ENCODE measurements at places on chromosomes 6 and 20.

GRCh38 chr6:53982366-53983050 lies 128.7 kb upstream of the MLIP start:
- DNase-seq: no peak

DNA sequence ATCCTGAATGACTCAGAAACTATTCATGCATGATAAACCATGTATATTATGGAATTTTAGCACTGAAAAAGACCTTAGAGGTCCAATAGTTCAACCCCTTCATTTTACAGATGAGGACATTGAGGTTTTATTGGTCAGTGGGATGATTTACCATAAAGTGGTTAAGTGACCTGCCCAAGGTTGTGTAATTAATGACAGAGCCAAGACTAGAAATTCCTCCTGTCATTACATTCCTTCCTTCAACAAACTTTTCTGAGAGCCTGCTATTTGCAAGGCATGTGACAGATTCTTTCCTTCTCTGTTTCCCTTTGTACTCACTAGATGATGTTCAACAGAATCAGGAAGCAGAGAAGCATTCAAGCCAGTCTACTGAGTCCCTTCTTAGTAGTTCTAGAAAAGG lies 170.7 kb upstream of the KCNK16 start:
- DNase-seq: no peak

- DNase-seq: no peak
These were observed 1.1 kb upstream of the SIM1 start for GRCh38 chr6:100465701-100466409.

- no peak for DNase-seq
These were observed 44.4 kb downstream of the RNF144B start for GRCh38 chr6:18431581-18431980.

- DNase-seq: no peak
These were observed 189.1 kb upstream of the TCF21 start for GRCh38 chr6:133699741-133700385.

- no peak for DNase-seq
These were observed 15.7 kb downstream of the SLC22A1 start for GRCh38 chr6:160137130-160137988.

GRCh38 chr6:22808466-22808865 lies 239.1 kb downstream of the HDGFL1 start:
- DNase-seq: no peak

DNA sequence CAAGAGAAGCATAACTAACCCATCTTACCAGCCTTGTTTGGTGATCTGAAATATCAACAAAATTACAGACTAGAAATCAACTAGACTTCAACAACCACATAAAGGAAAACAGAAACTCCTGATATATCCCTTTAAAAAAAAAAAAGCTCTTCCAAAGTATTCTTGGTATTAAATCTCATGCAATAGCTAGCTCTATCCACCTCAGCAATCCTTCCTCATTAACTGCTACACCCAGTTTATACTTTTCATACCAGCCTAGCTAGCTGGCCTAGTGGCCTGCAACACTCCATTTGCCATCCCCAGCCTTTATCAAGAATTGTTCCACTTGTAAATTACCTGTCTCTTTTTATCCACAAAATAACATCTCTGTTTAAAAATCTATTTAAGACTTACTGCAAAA lies 69.0 kb downstream of the BACH2 start:
- no peak for DNase-seq

GRCh38 chr6:156828280-156828703 lies 51.1 kb downstream of the ARID1B start:
- DNase-seq: no peak

DNA sequence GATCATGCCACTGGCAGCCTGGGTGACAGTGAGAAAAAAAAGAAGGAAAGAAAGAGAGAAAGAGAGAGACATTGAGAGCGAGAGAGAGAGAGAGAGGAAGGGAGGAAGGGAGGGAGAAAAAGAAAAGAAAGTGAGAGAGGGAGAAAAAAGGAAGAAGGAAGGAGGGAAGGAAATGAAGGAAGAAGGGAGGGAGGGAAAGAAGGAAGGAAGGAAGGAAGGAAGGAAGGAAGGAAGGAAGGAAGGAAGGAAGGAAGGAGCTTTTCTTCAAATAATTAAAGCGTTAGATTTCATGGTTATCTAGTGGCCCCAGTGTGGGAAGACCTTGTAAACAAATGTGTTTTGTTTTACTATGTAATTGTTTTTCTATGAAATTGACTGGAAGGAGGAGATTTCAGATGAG lies 170.8 kb downstream of the SYNDIG1 start:
- DNase-seq: no peak

DNA sequence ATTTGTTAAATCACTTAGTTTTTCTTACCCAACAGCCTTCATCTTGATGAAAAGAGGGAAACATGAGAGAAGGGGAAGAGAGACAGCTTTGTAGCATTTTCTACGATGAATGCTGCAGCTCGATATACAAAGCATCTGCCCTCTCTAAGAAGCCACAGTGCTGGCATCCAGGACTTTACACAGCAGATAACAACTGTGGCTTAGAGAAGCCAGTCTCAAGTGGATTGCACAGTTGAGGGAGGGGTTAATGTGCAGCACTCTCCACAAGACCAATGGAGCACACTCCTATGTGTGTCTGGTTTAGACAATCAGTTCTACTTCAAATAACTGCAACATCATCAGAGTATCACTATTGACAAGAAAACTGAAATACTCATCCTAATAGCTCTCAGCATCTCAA lies 5.8 kb downstream of the C6orf120 start:
- DNase-seq: peak; percentile 10

DNA sequence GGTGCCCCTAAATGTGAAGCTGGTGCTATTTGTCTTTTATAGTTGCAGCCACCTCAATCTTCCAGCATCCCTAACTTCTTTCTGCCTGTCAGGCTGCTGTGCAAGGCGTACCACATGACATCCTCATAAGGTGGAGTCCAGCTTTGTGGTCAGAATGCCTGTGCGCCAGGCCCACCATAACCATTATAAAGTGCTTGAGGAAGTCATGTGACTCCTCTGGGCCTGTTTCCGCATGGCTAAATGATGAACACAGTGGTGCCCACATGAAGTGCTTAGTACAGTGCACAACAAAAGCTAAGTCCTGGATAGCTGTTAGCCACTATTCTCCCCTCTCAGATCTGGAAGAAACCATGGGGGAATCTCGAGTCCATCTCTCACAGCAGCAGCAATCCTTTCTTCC lies 75.6 kb downstream of the INSM1 start:
- DNase-seq: no peak

DNA sequence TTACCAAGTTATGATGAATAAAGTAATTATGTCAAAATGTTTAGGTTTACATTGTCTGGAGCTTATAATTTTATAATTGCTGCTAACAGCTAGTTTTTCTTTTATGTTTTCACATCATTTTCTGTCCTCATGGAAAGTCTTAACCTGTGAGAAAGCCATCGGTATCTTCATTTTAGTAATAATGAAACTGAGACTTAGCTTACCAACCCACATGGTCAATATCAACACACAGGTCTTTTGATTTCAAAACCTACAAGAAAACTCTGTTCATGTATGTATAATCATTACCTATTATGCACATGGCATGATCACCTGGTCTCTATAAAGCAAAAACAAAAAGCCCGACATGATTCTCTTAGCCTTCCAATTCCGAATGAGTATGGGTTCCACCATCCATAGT lies 61.9 kb downstream of the KCNQ5 start:
- DNase-seq: no peak

DNA sequence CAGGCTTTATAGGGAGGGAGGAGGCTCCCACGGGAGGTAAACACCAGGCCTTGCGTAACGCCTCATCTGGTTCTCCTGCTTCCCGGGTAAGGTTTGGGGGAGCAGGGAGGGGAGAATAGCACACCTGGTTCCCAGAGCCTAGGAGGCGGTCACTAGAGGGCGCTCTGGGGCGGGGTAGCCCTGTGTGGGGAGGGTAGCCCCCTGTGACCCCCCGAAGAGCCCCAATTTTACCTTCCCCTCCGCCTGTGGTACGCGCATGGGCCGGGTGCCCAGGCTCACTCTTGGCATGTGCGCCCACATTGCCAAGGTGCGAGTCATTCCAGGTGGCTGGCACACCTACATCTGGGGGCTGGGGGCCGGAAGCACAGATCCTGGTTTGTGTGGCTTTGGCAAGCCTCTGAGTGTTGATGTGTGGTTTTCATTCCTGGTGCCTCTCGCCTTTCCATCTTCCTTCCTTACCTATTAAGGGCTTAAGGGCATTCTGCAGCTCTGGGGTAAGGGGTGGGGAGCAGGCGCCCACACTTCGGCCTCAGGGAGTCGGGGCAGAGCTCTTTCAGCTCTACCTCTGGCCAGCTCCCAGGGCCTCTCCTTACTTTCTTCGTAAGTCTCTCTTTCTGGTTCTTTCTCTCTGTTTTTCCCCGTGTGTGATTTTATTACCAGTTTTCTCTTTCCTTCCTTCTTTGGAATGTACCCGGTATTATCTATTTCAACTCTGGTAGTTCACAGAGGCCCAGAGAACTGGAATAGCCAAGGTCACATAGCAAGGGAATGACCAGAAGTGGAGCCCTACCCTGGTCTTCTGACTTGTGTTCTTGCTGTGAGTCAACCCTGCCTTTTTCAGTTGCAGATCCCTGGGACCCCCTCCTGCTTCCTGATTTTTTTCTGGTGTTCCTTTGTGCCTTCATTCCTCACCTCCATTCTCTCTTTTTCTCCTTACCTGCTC lies 492 bp upstream of the RNF39 start:
- DNase-seq: no peak

GRCh38 chr20:36507746-36508145 lies 33.6 kb upstream of the MYL9 start:
- DNase-seq: no peak

DNA sequence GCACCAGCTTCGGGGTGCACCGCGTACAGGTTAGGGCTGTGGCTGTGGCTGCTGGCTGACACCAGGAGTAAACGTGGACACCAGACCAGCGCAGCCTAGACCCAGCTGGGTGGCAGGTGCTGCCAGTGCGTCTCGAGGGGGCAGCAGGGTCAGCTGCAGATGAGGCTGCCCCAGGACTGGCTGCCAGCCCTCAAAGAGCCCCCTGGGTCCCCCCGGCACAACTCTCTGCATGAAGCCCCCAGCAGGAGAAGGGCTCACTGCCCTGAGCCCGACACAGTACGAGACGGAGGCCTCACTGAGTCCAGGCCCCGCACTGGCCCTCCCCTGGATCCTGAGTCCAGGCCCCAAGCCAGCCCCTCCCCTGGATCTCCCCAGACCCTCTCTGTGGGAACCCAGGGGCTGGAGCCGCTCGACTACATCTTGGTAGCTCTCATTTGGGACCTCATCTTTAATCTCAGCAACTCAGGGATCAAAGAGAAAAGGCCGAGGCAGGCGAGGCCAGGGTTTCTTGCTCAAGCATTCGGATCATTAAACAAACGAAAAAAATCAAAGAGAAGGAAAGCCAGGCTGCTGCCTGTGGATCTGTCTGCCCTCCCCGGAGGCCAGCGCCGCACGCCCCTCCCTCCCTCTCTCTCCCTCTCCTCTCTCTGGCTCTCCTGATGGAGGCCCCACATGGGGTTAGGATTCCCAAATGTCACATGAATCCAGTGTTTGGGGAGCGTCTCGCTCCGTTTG lies 7.0 kb upstream of the NKAIN4 start:
- DNase-seq: no peak

DNA sequence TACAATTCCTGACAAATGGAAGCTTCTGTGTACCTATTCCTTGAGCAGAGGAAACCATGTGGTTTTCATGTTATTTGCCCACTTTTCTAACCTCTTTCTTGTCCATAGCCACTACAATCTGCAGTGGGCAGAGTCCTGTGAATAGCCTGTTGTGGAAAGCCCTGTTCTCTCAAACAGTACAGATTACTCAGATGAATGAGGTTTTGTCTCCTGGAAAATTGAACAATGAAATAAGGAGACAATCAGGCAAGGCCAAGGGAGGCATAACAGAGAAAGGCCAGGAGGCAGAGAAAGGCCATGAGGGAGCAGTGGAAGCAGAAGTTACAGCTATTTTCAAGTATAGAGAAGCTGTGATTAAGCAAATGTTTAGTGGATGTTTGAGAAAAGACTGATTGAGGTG lies 189.3 kb downstream of the GRIK2 start:
- DNase-seq: no peak

GRCh38 chr6:127342296-127342945 lies 988 bp downstream of the ECHDC1 start:
- DNase-seq: peak; percentile 9

DNA sequence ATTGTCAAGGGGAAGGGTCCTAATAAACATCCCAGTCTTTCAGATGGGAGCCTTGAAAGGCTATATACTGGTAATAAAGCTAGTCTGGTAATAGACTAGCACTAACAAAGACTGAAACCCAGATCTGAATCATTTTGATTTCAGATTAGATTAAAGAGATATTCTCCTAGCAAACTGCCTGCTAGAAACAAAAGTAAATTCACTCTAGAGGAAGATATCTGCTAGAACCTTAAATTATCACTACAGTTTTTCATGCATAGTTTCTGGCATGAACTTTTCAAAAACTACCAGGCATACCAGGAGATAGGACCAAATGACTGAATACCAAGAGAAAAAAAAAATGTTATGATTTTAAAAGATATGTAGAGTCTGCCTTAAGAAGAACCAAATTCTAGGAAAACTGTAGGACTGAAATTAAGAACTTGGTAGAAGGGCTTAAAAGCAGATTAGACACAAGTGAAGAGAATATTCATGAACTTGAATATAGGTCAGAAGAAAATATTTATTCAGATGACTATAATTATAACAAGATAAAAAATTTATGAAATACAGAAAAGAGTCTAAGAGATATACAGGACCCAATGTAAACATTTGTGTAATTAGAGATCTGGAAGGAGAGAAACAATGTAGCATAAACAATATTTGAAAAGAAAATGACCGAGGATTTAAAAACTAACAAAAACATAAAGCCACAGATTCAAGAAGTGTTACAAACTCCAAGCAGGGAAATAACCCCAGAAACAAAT lies 141.6 kb downstream of the FOXO3 start:
- DNase-seq: no peak

DNA sequence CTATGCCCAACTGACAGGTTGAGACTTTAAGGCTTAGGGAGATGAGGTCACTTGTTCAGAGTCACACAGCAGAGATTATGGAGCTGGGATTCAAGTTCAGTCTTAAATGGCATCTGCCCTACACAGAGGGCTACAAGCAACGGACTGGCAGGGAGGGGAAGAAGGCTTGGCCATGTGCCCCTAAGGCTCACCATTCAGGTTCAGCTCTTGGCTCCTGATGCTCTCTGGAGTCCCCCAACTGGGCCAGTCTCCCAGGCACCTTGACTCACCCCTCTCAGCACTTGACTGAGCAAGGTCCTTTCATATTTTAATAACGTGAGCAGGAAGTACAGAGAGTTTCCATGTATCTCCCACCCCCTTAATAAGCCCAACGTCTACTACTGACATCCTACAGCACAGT lies 71.4 kb upstream of the MAFB start:
- no peak for DNase-seq

GRCh38 chr20:64161356-64162238 lies 2.7 kb upstream of the MYT1 start:
- DNase-seq: no peak

GRCh38 chr20:52060794-52061714 lies 130.5 kb downstream of the ZFP64 start:
- DNase-seq: no peak

GRCh38 chr20:16517946-16518783 lies 55.1 kb downstream of the KIF16B start:
- DNase-seq: peak; percentile 55

GRCh38 chr6:56356426-56356825 lies 109.0 kb upstream of the COL21A1 start:
- DNase-seq: no peak

GRCh38 chr6:24430086-24430485 lies 27.4 kb downstream of the MRS2 start:
- DNase-seq: no peak

- no peak for DNase-seq
These were observed 143.1 kb upstream of the GGTLC1 start for GRCh38 chr20:24131684-24132083.

Data from OCI-LY7 (cell line).